ENCODE measurements at places on chromosomes 4 and X.

DNA sequence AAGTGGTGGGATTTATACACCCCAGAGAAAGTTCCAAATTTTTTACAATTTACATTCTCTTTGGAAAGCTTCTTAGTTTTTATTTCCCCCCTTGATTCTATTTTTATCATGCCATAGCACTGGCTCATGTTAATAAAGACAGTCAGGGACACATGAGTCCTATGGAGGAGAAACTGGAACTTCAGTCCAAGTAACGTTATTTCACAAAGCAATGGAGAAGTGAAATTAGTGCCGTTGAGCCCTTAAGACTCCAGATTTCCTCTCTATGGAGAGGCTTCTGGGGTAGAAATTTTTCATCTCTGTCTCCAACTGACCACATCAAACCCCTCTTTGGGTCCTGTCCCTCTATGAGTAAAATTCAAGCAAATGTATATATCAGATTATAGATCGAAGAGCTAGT is 12.8 kb upstream of the TASL start:
- no peak for DNase-seq

DNA sequence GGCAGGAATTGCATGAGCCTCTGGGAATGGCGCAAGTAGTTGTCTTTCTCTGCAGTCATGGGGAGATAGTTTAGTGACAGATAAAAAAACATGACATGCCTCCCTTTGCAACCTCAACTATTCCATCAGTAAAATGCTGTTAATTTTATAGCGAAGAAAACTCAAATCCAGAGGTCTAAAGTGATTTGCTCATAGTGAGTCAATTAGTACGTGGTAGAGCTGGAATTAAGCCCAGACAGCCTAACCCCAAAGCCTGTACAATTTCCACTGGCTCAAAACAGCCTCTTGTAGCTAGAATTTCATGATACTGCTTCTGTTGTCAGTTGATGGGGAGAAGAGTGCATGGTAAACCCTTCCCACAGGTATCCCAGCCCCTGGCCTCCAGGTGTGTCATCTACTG is 81.3 kb upstream of the TRPC5 start:
- no peak for DNase-seq

DNA sequence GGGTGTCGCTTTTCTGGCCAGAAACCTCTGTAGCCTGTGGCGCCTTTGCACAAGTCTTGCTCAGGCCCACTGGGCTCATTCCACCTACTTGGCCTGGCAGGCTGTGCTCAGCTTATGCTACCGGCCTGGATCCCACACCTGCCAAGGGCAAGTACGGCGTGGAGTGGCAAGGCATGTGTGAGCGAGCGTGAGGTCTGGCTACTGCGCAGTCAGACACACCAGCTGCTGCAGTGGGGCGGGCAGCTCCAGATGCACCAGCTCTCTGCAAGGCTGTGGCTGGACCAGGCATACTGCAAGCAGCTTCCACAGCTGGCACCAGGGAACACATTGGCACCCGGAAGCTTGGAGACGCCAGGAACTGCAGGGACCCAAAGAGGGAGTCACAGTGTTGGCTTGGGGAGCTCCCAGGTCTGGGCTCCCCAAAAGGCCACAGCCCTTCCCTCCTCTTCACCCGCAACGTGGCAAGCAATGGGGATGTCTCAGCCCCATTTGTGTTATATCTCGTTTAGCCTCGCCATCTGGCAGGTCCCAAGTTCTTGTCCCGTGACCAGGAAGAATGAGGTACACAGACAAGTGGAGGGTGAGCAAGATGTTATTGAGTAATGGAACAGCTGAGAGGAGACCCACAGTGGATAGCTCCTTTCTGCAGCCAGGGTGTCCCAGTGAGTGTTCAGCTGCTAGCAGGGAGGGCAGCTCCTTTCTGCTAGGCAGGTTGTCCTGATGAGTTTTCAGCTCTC is 3.8 kb upstream of the FBXW7 start:
- DNase-seq = no peak

DNA sequence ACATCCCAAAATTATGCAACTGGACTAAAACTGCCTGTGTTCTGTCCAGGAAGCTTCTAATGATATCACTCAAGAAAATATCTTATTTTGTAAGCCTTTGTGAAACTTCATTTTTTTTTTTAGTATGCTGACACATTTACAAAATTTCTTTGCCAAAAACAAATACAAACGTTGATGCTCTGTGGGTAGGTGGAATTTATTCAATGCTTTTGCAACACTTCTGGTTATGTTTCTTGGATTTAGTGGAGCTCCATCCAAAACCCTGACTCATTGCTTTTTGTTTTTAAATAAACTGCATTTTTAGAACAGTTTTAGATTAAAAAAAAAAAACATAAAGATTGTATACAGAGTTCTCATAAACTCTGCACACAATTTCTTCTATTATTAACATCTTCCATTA is 250.9 kb upstream of the MAOA start:
- DNase-seq = no peak

GRCh38 chrX:153884590-153884989 is 1.4 kb downstream of the L1CAM start:
- DNase-seq = peak; percentile 30

GRCh38 chr4:139559687-139560086 is 3.7 kb upstream of the SETD7 start:
- no peak for DNase-seq

DNA sequence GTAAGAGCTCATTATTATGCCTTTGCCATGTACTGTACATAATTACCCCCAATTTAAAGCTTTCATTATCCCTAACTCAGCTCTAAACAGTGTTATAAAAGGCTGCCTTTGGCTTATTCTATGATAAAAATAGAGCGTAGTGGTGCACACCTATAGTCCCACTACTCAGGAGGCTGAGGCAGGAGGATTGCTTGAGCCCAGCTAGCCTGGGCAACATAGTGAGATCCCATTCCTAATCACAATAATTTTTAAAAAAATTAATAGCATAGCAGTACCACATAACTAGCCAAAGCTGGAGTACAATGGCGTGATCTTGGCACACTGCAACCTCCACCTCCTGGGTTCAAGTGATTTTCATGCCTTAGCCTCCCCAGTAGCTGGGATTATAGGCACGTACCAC is 112.4 kb downstream of the PDS5A start:
- no peak for DNase-seq

- no peak for DNase-seq
Observed at GRCh38 chrX:11089802-11090201, 21.3 kb upstream of the HCCS start.

DNA sequence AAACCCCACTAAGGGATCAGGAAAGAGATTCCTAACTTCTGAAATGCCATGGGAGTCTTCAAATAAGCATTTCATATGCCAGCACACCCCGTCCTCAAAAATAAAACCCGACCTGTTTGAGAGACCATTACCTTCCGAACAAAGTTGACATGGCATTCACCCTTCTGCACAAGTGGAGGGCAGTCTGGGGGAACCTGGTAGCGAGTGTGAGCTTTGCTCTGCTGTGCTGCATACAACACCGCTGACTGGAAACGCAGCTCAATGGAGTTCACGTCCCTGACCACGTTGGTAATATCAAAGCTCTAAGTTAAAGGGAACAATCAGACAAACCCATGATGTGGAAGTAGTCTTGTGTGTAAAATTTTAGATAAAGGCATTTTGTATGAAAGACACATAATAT is 38.0 kb downstream of the MANBA start:
- no peak for DNase-seq

DNA sequence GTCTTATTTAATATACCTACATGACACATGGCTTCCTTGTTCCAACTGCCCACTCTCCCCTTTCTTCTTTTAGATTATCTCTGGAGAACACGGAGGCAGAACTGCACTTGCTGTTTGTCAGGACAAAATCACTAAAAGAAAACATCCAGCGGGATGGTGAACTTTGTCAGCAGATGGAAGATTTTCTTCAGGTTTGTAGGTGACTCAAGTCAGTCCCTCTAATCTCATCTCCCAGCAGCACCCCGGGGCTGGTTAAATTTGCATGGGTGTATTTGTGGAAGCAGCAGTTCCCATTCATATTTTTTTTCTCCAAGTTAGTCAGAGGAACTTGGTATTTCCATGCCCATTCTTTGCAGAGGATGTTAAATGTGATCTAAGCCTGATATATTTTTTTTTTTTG is 31.8 kb downstream of the FHDC1 start:
- DNase-seq = no peak

GRCh38 chrX:153590961-153591956 is 7.7 kb downstream of the CCNQ start:
- DNase-seq = no peak

- no peak for DNase-seq
Observed at GRCh38 chrX:115378471-115378870, 89.0 kb downstream of the LUZP4 start.

- no peak for DNase-seq
Observed at GRCh38 chr4:139044291-139044690, 28.7 kb downstream of the NOCT start.

DNA sequence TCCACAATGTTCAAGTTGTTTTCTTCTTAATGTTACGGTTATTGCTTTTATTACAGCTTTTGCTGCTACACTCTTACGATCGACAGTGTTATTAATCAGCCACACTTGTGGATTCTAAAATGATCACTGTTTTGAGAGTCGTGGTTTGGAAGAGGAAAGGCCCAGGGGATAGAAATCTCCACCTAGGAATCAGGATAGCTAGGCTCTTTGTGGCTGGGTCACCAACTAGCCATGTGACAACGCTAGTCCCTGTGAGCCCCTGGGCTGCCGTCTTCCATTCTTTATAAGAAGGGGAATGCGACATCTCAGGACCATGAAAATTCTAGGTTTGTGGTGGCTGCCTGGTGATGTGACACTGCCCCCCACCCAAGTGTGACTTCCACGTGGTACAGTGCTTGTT is 380 bp downstream of the SLC34A2 start:
- no peak for DNase-seq

DNA sequence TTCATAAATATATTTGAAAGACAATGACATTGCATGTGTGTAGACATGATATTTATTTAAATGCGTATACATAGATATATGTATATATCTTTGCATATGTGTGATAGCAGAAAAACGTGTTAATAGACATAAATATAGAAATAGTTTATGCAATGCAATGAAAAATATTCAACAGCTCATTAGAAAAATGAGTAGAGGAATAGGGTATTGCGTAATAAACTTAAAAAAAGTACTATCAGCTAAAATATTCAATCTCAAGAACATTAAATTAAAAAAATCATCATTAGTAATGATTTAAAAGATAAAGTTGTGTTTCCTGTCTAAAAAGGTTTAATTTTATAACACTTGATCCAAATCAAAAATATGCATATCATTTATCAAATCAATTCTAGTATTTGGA is 2101.5 kb upstream of the TENM3 start:
- DNase-seq = no peak

GRCh38 chr4:55747793-55748192 is 71.8 kb upstream of the EXOC1L start:
- DNase-seq = no peak

- DNase-seq = no peak
Observed at GRCh38 chrX:112997991-112998390, 157.4 kb upstream of the AMOT start.

GRCh38 chr4:46975812-46976553 is 17.4 kb downstream of the GABRA4 start:
- DNase-seq = no peak

- no peak for DNase-seq
Observed at GRCh38 chr4:114320126-114320525, 278.5 kb upstream of the UGT8 start.

GRCh38 chr4:119471259-119471658 is 149.3 kb upstream of the FABP2 start:
- DNase-seq = no peak

DNA sequence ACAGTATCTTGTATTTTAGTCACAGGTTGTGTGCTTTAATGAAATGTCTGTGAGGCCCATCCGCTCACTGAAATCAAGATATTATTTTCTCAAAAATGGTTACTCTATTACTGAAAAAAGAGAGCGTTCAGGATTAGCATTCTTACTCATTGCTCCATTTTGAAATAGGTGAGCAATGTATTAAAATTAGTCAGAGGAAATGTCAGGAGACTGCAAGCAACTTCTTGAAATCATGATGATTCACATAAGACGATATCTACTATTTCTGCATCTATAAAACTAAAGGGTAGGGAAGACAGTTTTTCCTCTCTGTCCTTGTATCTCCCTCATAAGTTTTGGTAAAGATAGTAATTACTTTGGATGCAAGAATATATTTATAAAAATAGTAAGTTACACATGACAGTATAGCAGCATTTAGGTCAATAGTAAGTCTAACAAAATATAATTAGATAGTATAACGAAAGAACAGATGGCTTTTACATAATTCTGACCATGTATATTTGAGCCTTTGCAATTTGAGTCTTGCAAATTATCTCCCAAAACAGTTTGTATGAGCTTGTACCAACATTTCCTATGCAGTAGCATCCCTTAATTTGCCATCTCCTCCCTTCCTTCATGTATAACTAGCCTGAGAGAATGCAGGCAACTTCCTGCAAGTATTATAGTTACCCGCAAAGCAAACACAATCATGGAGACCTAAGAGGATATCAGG is 937.8 kb downstream of the PCDH7 start:
- DNase-seq = no peak

GRCh38 chrX:63686878-63687714 is 97.9 kb downstream of the ARHGEF9 start:
- peak; percentile 6 for DNase-seq

DNA sequence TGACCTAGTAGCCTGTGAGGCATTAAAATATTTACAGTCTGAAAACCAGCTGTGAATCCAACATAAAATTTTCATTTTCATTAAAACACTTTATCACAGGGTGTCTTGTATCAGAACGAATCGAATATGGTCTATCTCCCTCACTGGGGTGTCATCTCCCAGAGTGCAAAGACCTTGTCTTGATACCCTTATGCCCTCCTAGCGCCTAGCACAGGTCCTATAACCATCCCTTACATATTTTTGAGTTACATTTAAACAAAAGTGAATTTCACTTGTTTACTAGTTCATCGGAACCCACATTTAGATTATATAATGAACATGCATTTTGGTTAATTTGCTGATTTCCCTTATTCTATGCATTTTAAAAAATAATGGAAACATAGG is 14.0 kb downstream of the DIPK2B start:
- DNase-seq = no peak

DNA sequence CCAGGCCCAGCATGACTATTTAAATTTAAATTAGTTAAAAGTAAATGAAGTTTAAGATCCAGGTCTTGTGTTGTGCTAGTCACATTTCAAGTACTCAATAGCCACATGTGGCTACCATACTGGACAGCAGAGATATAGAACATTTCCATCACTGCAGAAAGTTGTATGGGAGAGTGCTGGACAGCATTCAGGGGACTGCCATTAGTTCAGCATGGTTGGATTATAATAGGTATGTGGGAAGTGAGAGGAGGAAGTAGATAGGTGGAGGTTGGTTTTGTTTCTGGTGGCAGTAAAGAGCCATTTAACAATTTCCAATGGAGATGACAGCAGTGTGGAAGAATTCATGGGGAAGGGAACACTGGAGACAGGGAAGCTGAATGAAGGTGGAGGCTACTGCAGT is 42.1 kb downstream of the ERVMER34-1 start:
- no peak for DNase-seq

GRCh38 chr4:15719506-15719905 is 16.6 kb downstream of the BST1 start:
- DNase-seq = no peak

- no peak for DNase-seq
Observed at GRCh38 chr4:108417923-108418322, 202.5 kb upstream of the RPL34 start.

GRCh38 chrX:13778916-13779315 is 38.0 kb downstream of the GPM6B start:
- DNase-seq = peak; percentile 2

Measured in NCI-H146 (cell line).